Mucosa of descending colon (tissue), 3 donors: ENCODE measurements at places on chromosomes 5 and 9. TPM values are rescaled to one million over a fixed set of nuclear protein-coding genes. Genes with fewer than 3 reads are reported as not detected.

Gene SAXO1
- 0.06 TPM for total RNA-seq

Gene RAB24
- total RNA-seq: 33.1 TPM

Gene RMRP
- 9,213 TPM for total RNA-seq

Gene FBP1
- total RNA-seq: 17.6 TPM

Gene TOR2A
- total RNA-seq: 30.2 TPM

Gene RASEF
- 40.7 TPM for total RNA-seq

Gene TAS2R1
- total RNA-seq: not detected

Gene SHISAL2B
- total RNA-seq: not detected

Gene C9
- 0.12 TPM for total RNA-seq

DNA sequence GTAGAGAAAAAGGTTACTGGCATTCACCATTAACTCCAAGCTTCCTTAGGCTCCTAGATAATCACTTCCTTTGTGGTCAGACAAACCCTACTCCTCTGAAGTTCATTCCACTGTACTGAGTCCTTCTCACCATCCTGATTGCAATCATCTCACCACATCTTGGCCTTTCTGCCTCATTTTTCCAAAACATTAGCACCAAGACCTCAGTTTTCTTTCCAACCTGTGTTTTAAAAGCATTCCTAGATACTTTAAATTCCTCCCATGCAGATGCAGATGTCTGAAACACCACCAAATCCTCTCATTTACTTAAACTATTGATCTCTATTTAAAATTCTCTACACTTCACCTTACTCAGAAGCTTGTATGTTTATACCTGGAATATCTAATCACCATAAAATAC lies 961.3 kb upstream of the CTNND2 start:
- no peak for DNase-seq

- DNase-seq: no peak
These were observed 329.0 kb upstream of the MPDZ start for GRCh38 chr9:13608451-13608850.

DNA sequence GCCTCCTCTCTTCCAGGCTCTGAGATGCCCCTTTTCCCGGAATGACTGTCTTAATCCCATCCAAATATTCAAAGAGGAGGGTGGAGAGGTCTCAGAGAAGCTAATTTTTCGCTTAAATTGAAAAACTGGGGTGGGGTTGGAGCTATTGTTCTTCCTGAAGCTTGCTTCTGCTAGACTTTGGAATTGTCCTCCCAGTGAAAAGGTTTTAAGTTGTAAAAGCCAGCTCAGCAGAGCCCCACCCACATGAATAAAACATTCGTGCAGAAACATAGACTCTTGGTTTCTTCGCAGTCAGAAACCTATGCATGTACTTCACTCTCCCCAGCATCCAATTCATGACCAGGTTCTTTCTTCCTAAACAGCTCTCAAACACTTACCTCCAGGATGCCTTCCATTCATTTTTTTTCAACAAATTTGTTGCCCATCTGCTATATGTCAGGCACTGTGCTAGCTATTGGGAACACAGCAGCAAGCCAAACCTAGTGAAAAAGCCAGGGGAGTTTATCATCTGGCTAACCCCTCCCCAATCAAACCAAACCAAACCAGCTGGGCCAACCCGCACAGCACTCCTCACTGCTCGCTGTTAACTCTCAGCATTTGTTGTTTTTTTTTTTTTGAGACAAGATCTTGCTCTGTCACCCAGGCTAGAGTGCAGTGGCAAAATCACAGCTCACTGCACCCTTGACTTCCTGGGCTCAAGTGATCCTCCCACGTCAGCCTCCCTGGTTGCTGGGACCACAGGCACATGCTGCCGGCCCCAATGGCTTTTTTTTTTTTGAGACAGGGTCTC lies 37.9 kb upstream of the OCLN start:
- DNase-seq: peak; percentile 50

- DNase-seq: no peak
These were observed 124.9 kb downstream of the TMEM167A start for GRCh38 chr5:82952326-82952725.

DNA sequence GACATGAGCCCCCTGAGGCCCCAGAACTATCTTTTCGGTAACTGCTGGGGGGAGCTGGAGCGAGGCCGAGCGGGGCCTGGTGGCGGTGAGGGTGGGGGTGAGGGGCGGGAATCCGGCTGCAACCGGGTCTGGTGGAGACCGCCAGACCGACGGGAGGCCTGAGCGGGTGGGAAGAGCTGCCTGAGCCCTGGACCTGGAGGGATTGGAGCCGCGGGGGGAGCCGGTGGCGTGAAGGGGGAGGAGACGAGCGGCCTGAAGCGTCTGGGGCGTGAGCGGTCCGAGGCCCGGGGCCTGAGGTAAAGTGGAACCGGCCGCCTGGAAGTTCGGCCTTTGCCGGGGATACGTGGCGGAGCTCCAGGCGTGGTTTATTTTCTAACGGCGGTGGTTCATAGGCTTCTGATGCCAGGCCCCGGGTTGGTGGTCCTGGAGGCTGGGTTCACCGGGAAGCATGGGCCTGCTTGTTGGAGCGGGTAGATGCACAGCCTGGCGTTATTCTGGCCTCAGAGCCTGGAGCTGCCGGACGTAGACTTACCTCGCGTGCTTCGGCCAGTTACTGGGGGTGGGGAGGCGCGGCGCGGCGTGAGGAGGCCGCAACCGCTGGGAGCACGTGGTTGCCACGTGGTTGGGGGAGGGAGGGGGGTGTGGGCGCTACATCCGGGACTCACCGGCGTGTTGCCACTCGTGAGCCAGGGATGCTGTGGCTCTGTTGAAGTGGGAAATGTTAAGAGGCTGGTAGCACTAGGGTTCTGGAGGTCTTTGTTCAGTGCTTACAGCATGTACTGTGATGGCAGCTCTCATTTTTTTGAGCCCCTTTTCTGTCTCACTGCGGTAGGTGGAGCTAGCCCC lies 544 bp downstream of the NPM1 start:
- peak; percentile 84 for DNase-seq

- DNase-seq: no peak
These were observed 65.4 kb upstream of the SPOCK1 start for GRCh38 chr5:137564398-137564961.

DNA sequence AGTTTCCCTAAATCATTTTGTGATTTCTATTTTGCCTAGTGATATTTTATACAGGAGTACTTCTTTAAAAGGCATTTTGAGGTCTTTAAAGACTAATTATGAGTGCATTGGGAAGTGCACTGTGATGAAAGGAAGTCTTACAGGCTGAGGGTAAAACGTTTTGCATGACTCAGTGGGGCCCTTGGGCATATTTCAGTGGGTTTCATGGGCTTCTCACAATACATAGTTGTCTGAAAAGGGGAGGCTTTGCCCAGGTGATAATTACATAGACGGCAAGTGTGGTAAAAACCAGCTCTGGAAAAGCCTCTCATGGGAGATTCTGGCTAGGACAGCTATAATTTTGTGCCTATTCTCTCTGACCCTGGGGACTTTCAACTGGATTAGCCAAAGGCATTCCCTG lies 387.2 kb downstream of the ARHGEF28 start:
- no peak for DNase-seq

- DNase-seq: no peak
These were observed 111.1 kb upstream of the FBN2 start for GRCh38 chr5:128649192-128649591.

DNA sequence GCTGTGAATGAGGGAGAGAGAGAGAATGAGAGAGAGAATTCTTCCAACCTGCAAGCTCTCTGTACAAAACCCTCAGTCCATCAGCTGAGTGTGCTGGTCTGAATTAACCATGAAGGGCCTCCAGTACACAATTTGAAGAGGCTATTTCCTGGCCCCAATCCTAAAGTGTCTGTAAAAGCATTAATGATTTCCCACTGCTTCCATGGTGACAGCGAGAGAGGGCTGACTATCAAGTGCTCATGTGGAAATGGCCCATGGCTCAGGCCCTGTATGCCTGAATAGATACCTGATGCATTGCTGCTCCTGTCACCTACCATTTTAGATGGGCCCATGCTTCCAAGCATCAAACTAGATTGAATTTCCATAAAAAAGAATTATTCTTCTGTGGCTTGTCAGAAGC lies 592.4 kb downstream of the KIF4B start:
- DNase-seq: no peak

- no peak for DNase-seq
These were observed 13.7 kb upstream of the KIF4B start for GRCh38 chr5:154999865-155000264.

- no peak for DNase-seq
These were observed 1.8 kb downstream of the AQP3 start for GRCh38 chr9:33445389-33446239.

GRCh38 chr9:89538871-89539270 lies 41.0 kb upstream of the SEMA4D start:
- DNase-seq: no peak

DNA sequence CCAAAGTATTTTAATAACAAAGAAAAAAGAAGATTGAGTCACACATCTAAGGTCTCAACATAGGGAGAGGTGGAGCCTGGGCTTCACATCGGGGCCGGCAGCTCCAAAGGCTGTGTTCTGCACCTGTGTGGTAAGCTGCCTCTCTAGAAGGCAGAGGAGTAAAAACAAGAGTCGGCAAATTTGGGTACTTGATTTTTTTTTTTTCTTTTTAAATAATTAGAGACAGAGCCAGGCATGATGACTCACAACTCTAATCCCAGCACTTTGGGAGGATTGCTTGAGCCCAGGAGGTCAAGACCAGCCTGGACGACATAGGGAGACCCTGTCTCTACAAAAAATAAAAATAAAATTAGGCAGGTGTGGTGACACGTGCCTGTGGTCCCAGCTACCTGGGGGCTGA lies 4.7 kb downstream of the URM1 start:
- DNase-seq: no peak

DNA sequence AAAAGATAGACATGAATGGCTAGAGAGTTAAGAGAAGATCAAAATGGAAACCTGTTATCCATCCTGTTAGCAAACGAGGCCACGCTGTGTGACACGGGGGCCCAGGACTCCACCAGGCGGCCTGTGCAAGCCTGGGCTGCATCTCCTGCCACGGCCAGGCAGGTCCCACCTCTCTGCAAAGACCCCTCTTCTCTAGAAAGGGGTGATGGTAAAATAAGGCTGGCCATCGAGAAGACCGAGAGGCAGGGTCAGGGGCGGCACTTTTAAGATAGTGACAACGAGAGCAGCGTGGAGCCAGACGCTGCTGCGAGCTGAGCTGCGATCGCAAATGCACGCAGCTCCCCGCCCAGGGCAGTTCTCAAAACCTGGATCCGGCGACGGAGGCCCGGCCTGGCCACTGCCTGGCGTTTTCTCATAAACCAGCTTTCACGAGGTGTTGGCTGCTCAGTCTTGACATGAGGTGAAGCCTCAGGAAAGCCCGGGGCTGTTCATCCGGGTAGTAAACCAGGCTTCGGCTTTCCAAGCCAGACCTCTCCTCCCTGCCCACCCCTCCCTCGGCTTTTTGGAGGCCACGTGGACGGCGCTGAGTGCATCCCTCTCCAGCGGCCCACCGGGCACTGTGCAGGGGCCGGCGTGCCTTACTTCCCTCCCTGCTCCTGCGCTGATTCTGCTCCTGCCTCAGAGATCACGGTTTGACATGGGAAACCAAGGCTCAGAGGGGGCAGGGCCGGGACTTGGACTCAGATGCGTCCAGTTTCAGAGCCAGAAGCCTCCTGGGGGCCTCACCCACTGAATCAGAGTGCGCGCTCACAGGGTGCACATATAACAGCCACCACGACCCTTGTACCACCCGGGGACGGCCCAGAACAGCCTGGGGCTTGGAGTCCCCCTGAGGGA lies 151.6 kb upstream of the PHYKPL start:
- DNase-seq: no peak

DNA sequence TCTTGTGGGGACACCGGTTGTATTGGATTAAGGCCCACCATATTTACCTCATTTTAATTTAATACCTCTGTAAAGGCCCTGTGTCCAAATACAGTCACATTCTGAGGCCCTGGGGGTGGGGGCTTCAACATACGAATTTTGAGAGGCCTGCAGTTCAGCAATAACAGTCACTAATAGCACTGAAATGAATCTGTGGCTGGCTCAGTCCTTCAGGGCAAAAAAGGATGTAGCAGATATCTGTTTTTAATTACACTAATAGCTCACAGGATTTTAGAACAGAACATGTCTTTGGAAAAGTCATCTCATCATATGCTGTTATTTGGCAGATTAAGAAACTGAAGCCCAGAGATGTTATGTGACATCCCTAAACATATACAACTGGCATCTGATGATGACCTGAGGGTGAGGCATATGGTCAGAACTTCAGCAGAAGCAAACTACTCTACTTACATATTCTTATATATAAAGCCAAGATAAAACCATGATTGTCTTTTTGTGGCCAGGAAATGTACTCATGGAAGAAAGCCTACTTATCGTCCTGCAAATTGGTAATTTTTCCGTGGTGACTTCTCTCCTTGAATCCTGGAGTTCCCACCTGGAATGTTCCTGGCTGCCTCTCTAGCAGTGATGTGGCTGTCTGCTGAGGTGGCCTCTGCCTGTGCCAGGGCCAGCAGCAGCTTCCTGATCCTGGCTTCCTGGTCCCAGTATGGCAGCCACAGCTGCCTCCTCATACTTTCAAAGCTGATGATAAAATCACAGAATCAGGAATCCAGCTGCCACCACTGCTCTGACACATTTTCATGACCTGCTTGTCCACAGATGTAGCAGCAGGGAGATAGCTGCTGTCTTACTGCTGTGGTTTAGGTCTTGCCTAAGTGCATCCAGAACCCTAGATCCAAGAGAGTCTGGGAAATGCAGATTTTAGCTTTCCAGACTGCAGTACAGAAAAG lies 72.1 kb upstream of the ANKRD55 start:
- no peak for DNase-seq

DNA sequence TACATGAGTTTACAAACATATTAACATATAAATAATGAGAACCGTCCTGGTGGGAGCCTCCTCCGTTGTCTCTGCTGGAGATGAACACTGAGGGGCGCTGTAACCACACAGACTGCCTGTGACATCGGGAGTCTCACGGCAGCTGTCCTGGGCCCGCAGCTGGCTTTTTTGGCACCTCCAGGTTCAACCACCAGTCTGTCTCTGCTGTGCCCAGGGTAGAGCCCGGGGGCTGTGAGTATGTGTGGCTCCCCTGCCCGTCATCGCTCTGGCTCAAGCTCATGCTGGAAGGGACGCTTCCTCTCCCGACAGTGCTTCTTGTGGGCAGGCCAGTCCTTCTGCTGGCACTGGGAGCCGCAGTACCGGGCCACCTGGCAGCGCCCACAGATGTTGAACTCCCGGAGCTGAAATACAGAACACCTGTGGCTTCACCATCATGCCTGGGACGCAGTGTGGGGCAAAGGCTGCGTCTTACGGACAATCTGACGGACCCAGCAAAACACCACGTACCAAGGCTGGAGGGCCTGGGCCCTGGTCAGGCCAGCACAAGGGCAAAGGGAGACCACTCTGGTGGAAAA lies 3.6 kb upstream of the DPH7 start:
- DNase-seq: no peak

GRCh38 chr9:3662671-3663070 lies 136.9 kb upstream of the RFX3 start:
- no peak for DNase-seq

GRCh38 chr9:129328355-129329042 lies 150.4 kb upstream of the IER5L start:
- DNase-seq: no peak
